NCI-H446 (cell line): ENCODE measurements at places on chromosomes 13 and 19.
A peak's percentile ranks its signal among the peaks of the same experiment; 100 is the strongest.

DNA sequence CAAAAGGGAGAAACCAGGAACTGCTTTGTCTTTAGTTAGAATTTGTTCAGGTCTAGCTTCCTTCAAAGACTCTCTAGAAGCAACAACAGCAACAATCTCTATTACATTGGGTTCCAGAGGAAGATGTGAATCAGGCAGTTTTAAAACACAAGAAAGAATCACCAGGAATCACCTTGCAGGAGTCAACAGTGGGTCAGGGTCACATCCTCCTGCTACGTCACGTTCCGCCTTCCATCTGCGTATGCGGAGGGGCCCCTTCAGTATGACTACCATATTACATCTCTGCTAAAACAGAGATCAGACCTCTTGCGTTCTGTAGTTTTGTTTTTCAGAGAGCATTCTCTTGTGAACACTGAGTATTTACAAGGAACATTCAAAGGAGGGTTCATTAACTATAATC lies 147.8 kb upstream of the STARD13 start:
- no peak for DNase-seq

DNA sequence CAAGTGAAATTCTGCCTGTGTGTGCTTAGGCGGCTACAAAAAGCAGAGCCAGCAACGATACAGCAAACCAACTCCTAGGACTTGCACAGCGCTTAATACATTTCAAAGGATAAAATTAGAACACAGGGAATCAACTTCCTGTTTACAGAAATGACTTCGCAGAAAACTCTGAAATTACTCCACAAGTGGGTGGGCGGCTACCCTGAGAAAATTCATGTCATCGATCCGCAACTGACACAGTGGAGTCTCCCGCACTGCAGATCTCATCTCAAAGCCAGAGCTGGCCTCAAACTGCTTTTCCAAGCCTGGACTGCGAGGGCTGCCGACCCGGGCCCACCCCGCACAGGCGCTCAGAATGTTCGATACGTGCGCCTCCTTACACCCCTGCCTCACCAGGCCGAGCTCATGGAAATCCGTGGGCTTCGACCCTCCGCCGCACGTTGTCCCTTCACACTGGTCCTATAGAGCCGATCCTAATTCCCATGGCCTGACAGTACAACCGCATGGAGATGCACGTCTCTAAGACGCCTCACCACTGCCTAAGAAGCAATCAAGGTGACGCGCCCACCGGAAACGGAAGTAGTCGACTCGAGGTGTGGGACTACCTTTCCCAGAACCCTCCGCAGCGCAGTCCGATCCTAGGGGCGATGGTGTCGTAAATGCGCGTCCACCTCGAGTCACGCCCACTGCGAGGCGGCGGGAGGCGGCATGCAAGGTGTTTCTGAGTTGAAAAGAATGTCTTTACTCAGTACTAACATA lies at the start of gene ZNF229:
Gene ZNF229, minus strand, starts transcription at position 557 of the 759 bp plus-strand sequence. CDS start 5,625 bp downstream, outside the sequence.
- DNase-seq, result peak; percentile 74

- DNase-seq, result peak; percentile 48
These were observed 13.3 kb upstream of the LEUTX start for GRCh38 chr19:39765091-39766076.

GRCh38 chr19:46860846-46861690 lies at the start of gene ARHGAP35:
Gene ARHGAP35 (plus strand): TSS chr19:46860997. CDS start chr19:46918676, 57,679 bp downstream.
- no peak for DNase-seq
